ENCODE measurements at places on chromosomes 6 and 20. TPM values are rescaled to one million over a fixed set of nuclear protein-coding genes. Genes with fewer than 3 reads are reported as not detected.

GRCh38 chr20:37267667-37268313 lies 6.2 kb upstream of the GHRH start:
- peak overlapping the region; percentile 64 for H3K27ac ChIP-seq
- H3K4me1 ChIP-seq = peaks cover 3% of the 10 kb centered on the region
- no peak overlapping the region for H3K4me3 ChIP-seq
- DNase-seq = no peak
- no peaks in the 10 kb centered on the region for H3K36me3 ChIP-seq

DNA sequence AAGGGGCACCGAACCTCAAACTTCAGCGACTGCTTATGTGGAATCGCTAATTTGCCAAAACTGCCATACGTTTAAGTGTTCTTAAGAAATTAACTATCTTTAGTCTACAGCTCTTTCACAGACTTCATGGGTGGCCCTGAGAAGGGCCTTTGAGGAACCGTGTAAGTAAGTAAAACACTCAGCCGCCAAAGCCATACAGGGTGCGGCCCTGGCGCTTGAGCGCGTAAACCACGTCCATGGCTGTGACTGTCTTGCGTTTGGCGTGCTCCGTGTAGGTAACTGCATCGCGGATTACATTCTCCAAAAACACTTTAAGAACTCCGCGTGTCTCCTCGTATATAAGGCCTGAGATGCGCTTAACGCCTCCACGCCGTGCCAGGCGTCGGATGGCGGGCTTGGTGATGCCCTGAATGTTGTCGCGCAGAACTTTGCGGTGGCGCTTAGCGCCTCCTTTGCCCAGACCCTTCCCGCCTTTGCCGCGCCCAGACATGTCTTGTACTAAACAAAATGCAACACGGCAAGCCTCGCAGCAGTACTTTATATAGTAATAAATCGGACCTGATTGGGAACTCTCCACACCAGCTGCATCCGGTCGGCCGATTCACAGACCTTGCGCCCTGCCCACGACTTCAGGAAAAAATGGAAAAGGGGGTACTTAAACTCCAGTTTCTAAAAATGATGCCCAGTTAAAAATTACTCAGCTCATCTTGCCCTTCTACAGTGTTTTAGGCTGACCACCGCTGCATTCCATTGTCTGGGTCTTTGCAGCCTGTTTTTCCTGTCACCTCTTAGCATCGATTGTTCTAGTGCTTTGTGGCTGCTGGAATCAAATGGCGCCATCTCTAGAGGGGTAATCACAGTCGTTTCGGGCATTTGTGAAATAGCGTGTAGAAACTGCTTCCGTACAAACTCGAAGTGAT lies 38.9 kb downstream of the OR2B2 start:
- H3K36me3 ChIP-seq = no peaks in the 10 kb centered on the region
- H3K27me3 ChIP-seq = peaks cover 12% of the 10 kb centered on the region
- H3K27ac ChIP-seq = peak overlapping the region; percentile 93
- H3K4me1 ChIP-seq = peaks cover 11% of the 10 kb centered on the region
- H3K4me3 ChIP-seq = peak overlapping the region; percentile 97

DNA sequence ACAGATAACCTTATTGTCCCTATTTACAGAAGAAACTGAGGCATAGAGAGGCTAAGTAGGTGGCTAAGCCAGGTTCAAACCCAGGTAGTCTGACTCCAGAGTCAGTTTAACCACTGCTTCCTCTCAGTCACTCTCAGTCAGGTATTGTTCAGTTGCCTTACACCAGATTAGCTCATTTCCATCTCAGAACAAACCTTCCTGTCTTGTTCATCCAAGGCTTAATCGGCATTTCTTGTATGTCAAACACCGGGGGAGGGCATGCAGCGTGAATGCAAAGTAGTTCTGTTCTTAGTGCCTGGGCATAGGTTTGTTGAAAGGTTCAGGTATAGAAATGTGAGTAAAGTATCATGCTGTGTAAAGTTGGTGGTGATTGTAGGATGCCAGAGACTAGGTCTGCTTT lies 51.7 kb downstream of the CTNNBL1 start:
- H3K27ac ChIP-seq = peak overlapping the region; percentile 43
- no peak for DNase-seq
- H3K27me3 ChIP-seq = peaks cover 7% of the 10 kb centered on the region
- H3K4me1 ChIP-seq = peaks cover 42% of the 10 kb centered on the region

TMEM30A gene
- 88.3 TPM for total RNA-seq

- H3K27me3 ChIP-seq = peaks cover 5% of the 10 kb centered on the region
- no peak overlapping the region for H3K4me3 ChIP-seq
- H3K27ac ChIP-seq = no peak overlapping the region
- no peaks in the 10 kb centered on the region for H3K36me3 ChIP-seq
- no peaks in the 10 kb centered on the region for H3K4me1 ChIP-seq
Observed at GRCh38 chr6:10078581-10078980, 336.3 kb downstream of the TFAP2A start.

DNA sequence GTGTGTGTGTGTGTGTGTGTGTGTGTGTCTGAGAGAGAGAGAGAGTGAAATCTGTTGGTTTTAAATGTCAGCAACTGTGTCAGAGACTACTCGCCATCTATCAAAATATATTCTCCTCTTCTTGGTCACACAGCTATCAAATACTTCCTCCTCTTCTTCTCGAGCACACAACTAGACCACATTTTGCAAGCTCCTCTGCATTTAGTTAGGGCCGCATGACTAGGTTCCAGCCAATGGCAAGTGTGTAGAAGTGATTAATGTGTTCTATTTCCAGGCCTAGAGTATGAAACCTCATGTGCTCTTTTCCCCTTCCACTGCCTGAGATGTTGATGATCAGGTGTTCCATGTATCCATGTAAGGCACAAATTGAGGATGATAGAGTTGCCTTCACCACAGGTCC lies 278.5 kb upstream of the MARCKS start:
- peaks cover 1% of the 10 kb centered on the region for H3K27me3 ChIP-seq
- no peaks in the 10 kb centered on the region for H3K4me1 ChIP-seq
- DNase-seq = no peak
- H3K4me3 ChIP-seq = no peak overlapping the region
- no peak overlapping the region for H3K27ac ChIP-seq

DNA sequence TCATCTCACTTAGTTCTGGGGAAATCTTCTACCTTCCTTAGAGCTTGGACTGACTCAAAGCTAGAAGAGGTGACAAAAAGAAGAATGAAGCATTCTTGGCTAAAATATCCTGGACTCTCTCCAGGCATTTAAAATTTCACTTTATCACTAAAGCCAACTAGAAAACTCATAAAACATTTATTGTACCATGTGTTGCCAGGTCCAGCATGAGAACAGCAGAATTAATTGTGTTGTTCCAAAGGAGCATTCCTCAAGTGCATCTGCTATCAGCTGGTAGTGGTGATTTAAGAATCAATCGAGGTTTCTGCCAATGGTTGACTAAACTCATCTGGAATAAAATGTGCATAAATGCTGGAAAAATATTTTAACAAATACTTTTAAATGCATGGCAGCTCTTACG lies 147.3 kb upstream of the SSTR4 start:
- no peak overlapping the region for H3K4me3 ChIP-seq
- no peaks in the 10 kb centered on the region for H3K36me3 ChIP-seq
- no peak for DNase-seq
- peaks cover 2% of the 10 kb centered on the region for H3K4me1 ChIP-seq
- H3K27ac ChIP-seq = no peak overlapping the region

- no peak for DNase-seq
- H3K27ac ChIP-seq = no peak overlapping the region
- H3K4me3 ChIP-seq = no peak overlapping the region
Observed at GRCh38 chr6:157726892-157727628, 96.0 kb upstream of the SNX9 start.

- DNase-seq = no peak
- H3K36me3 ChIP-seq = no peaks in the 10 kb centered on the region
- peak overlapping the region; percentile 88 for H3K4me3 ChIP-seq
- H3K27me3 ChIP-seq = peaks cover 18% of the 10 kb centered on the region
- H3K4me1 ChIP-seq = peaks cover 34% of the 10 kb centered on the region
Observed at GRCh38 chr20:36860811-36861624, 14.9 kb upstream of the TLDC2 start.

DNA sequence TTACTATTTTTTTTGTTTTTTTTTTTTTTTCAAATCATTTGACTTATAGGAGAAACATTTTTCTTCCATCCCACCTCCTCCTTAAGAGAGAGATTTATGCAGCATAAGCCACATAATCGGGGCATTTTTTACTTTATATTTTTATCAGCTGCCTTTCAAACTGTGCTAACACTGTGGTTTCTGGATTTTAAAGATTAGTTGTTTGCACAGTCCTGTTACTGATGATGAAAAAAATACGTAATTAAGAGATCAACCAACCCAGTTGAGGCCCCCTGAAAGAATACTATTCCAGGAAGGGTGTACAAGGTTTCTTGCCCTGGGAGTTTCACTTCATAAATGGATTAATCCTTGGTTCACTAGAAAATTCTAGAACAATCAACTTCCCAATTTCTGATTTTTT lies 68.3 kb downstream of the MMS22L start:
- H3K27me3 ChIP-seq = no peaks in the 10 kb centered on the region
- DNase-seq = no peak
- no peak overlapping the region for H3K4me3 ChIP-seq
- no peaks in the 10 kb centered on the region for H3K36me3 ChIP-seq

DNA sequence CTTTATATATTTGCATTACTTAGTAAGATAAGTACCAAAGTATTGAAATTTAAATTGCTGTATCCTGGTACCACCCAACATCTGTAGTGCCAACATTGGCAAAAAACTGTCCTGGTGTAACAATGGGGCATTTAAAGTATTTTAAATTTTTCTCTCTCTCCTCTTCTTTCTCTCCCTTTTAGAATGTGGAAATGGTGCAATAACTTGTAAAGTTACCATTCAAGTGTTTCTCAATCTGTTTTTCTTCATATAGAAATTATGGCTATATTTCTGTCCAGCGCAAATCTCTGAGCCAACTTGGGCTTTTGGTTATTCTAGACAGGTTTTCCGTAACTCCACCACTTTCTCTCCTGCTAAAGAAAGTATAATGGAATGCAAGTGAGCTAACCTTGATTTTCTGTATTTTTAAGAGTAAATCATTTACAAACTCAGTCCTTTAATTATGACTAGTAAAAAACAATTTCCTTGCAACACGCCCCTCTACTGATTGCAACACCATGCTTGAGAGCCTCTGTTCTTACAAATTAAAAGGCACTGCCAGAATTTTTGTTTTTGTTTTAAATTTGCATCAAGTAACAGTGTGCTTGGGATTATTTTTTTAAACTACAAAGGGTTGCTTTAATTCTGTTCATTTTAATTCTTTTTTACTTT lies 324.2 kb upstream of the CITED2 start:
- H3K27ac ChIP-seq = no peak overlapping the region
- no peaks in the 10 kb centered on the region for H3K4me1 ChIP-seq
- DNase-seq = no peak
- no peaks in the 10 kb centered on the region for H3K36me3 ChIP-seq
- no peak overlapping the region for H3K4me3 ChIP-seq

GRCh38 chr6:41713650-41714291 lies 21.6 kb downstream of the TFEB start:
- H3K36me3 ChIP-seq = no peaks in the 10 kb centered on the region
- H3K4me1 ChIP-seq = no peaks in the 10 kb centered on the region
- DNase-seq = no peak
- H3K27me3 ChIP-seq = peaks cover 6% of the 10 kb centered on the region
- no peak overlapping the region for H3K4me3 ChIP-seq

- H3K36me3 ChIP-seq = no peaks in the 10 kb centered on the region
- H3K4me1 ChIP-seq = no peaks in the 10 kb centered on the region
- H3K27ac ChIP-seq = no peak overlapping the region
- H3K27me3 ChIP-seq = no peaks in the 10 kb centered on the region
- H3K4me3 ChIP-seq = no peak overlapping the region
- no peak for DNase-seq
Observed at GRCh38 chr6:160253714-160254113, 4.9 kb downstream of the SLC22A2 start.

DNMT3B gene
- total RNA-seq = 29.0 TPM

GRCh38 chr6:80478030-80478429 lies 371.6 kb downstream of the BCKDHB start:
- no peaks in the 10 kb centered on the region for H3K4me1 ChIP-seq
- H3K27ac ChIP-seq = no peak overlapping the region
- no peaks in the 10 kb centered on the region for H3K27me3 ChIP-seq

DNA sequence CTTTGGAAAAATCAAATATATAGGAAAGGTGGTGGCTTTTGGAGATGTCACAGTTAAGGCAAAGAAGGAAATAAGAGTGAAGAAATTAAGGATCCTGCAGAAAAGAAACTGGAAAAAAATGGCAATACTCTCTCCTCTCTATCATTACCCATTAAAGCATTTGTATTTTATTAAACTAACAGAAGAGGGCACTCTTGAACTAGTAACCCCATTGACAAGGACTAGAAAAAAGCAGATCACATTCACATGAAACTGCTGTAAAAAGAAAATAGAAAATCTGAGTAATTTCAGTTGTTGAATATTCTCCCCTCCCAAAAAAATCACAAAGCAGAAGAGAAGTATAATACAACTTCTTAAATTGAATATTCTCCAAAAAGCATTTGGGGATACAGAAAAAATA lies 104.1 kb upstream of the SLC35B3 start:
- H3K36me3 ChIP-seq = no peaks in the 10 kb centered on the region
- H3K27me3 ChIP-seq = no peaks in the 10 kb centered on the region
- no peak for DNase-seq
- no peak overlapping the region for H3K4me3 ChIP-seq
- H3K27ac ChIP-seq = no peak overlapping the region

GRCh38 chr6:1915226-1915625 lies 305.5 kb downstream of the FOXC1 start:
- no peak for DNase-seq
- no peak overlapping the region for H3K4me3 ChIP-seq
- peaks cover 9% of the 10 kb centered on the region for H3K4me1 ChIP-seq
- H3K27ac ChIP-seq = no peak overlapping the region

DNA sequence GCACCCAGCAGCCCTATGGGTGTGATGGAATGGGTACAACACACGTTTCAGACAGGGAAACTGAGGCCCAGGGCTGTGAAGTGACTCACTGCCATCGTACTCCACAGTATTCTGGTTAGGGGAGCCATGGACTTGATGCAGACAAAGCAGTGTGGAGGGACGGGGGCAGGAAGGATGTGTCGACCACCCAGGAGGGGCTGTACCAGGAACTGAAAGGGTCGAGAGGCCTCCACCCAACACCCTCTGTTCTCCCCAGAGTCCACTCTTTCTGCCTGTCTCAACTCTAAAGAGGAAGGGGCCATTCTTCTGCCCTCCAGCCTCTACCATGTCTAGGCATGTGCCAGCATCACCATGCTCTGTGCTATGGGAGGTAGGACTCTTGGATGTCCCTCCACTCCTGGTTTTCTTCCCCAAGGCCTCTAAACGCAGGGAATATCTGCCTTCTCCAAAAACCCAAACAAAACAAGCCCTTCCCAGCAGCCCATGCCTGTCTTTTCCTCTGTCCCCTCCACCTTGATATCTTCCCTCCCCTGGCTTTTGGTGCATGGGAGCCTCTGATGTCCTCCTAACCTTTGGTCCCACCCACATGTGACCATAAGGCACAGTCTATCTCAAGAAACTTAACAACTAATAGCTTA lies 7.4 kb downstream of the SLC22A1 start:
- peaks cover 11% of the 10 kb centered on the region for H3K27me3 ChIP-seq
- H3K4me3 ChIP-seq = no peak overlapping the region
- H3K4me1 ChIP-seq = no peaks in the 10 kb centered on the region
- peaks cover 22% of the 10 kb centered on the region for H3K36me3 ChIP-seq
- DNase-seq = no peak
- no peak overlapping the region for H3K27ac ChIP-seq

All from glutamatergic neuron (in vitro differentiated cells).